ENCODE measurements at places on chromosomes 2 and 18.

DNA sequence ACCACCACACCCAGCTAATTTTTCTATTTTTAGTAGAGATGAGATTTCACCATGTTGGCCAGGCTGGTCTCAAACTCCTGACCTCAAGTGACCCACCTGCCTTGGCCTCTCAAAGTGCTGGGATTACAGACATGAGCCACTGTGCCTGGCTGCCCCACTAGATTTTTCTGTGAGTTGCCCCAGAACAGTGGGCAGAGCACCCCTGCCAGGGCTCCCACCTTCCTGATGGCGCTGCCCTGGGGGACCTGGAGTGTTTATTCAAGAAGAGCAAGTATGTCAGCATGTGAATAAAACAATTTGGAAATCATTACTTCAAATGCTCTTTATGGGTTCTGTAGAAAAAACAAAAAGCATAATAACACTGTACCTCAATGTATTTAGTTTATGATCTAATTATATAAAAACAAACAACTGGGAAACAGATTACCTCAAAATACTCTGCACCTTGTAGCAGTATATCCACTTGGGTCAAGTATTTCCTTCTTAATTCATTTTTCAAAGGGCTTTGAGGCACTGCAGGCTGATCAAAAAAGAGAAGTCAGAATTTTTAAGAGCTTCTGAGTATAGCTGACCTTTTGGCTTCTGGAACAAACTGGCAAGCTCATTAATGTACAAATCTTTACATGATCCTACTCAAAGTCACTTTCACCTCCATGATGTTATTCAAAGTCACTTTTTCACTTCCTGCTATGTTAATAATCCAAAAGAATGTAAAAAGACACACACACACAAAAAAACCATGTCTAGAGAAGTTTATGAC lies 8.9 kb downstream of the HJURP start:
- no peak for DNase-seq

DNA sequence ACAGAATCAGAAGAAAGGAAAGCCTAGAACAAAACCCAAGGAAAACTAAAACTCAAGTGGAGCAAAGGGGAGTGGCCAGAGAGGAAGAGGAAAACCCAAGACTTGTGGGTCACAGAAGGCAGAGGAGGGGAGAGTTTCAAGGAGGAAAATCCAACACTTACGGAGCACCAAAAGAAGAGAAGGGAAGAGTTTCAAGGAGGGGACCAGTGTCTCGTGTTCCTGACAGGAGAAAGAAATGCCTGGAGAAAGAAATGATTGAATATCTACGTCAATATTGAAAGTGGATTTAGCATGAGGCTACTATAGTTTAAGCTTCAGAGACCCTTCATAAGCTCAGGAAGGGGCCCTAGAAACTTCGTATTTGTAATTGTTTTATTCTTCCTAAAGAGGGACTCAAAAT lies 1.4 kb upstream of the MFSD6 start:
- no peak for DNase-seq

- no peak for DNase-seq
Observed at GRCh38 chr18:361100-361732, 93.4 kb upstream of the THOC1 start.

DNA sequence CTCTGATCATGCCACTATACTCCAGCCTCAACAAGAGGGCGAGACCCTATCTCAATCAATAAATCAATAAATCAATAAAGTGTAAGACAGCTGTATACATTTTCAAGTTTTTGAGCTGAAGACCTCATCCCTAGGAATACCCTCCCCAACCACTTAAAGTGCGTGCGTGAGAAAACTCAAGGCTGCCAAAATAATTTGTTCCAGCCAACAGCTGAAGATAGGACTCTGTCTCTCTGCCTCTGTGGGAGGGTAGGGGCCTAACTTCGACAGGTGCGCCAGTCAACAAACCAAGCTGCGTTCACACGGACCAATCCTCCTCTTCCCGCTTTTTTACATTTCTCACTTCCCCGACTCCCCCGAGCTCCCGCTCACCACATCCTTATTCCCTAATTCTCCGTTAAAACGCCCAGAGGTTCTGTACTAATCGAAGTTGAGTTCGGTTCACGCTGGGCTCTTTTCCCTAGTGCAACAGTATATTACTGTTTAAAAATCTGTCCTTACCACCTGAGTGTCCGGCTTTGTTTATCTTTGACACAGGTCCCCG lies 618 bp downstream of the POLR2D start:
- DNase-seq = peak; percentile 34

DNA sequence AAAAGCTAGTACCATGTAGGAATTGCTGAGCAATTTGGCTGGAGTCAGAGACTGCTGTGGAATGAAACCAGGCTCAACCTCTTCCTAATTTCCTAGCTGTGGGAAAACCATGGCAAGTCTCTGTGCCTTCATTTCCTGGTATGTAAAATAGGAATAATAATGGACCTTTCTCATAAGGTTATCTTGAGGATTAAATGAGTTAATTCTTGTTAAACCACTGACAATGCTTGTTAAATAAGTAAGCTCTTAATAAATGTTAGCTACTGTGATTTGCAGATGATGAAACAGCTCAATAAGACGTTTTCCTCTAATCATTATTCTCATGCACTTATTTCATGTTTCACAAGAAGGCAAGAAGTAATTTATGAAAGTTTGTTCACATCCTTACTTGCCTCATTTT lies 346.7 kb downstream of the RND3 start:
- DNase-seq = no peak

DNA sequence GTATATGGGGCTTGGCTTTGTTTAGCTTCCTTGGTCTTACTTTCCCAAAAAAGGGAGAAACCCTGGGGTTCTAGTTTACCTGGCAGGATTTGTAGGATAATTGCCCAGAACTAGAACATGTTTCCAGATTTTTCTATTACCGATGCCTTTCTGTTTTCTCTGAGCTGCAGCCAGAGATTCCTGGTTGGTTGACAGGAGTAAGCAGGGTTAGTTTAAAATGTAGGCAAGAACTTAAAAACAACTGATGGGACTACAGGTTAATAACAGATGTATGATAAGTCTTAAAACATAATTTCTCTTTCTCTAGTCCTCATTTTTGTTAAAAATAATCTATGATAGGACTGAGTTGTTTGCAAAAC lies 38.9 kb upstream of the GMCL1 start:
- DNase-seq = no peak

Data from stimulated activated CD4-positive, alpha-beta T cell treated with anti-CD3 and anti-CD28 coated beads, Interleukin-15, amount 100 ng/mL, for 24 hours (primary cell).